ENCODE measurements at places on chromosomes 7 and 10. TPM values are rescaled to one million over a fixed set of nuclear protein-coding genes. Genes with fewer than 3 reads are reported as not detected.

Gene CAV2
- total RNA-seq = 88.1 TPM

Gene EGR2
- 1.5 TPM for total RNA-seq

Gene FAM180A
- not detected for total RNA-seq

Gene OR2A12
- total RNA-seq = not detected

Gene NUTM2E
- total RNA-seq = not detected

Gene ACSM6
- not detected for total RNA-seq

Gene ATRNL1
- total RNA-seq = 137 TPM

Gene TUBB8
- not detected for total RNA-seq

Gene FAM25G
- total RNA-seq = not detected

Gene PNLIPRP1
- not detected for total RNA-seq
